ENCODE measurements at places on chromosomes 7 and 10.

DNA sequence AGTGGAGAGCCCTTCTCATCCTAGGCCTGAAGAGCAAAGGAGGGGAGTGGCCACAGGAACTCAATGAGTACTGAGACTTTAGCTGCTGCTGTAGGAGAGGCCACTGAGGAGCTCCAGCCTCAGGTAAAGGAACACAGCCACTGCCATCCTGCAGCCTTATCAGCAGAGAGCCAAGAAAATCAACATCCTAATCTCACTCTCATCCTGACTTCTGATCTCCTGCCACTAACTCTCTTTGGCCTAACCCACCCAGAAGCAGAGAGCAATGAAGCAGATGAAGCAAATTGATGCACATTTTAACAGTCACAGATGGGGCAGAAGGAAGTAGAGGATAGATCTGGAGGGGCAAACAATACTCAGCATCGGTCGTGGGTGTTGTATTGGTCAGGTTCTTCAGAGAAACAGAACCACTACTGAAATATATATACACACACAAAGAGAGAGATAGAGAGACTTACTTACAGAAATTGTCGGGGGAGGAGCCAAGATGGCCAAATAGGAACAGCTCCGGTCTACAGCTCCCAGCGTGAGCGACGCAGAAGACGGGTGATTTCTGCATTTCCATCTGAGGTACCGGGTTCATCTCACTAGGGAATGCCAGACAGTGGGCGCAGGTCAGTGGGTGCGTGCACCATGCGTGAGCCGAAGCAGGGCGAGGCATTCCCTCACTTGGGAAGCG, 297.6 kb downstream of the MTERF1 start:
- DNase-seq: no peak

- DNase-seq: no peak
These were observed 129.1 kb upstream of the BTBD16 start for GRCh38 chr10:122141821-122142640.

DNA sequence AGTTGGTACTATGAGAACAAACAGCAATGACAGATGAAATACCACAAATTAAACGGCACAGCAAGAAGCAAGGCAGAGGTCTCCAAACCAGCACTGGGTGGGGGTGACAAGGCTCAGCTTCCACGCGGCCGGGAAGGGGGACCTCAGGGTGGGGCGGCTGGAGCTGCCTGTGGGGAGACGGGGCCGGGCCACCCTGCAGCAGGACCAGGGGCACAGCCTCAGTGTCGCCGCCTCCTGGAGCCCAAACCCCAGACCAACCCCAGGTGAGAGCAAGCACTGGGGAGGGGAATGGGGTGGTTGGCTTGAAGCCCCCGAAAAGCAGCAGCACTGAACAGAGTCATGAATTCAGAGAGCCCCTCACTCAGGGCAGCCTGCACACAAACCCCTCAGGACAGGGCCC, 49.3 kb upstream of the PRKAR1B start:
- no peak for DNase-seq

GRCh38 chr7:33212144-33212543, 82.8 kb downstream of the BBS9 start:
- no peak for DNase-seq

GRCh38 chr10:96230527-96230926, 40.8 kb downstream of the BLNK start:
- DNase-seq: no peak

GRCh38 chr10:117237401-117237991, 3.4 kb upstream of the SLC18A2 start:
- no peak for DNase-seq

GRCh38 chr10:127757033-127757432, 20.0 kb downstream of the FOXI2 start:
- no peak for DNase-seq

DNA sequence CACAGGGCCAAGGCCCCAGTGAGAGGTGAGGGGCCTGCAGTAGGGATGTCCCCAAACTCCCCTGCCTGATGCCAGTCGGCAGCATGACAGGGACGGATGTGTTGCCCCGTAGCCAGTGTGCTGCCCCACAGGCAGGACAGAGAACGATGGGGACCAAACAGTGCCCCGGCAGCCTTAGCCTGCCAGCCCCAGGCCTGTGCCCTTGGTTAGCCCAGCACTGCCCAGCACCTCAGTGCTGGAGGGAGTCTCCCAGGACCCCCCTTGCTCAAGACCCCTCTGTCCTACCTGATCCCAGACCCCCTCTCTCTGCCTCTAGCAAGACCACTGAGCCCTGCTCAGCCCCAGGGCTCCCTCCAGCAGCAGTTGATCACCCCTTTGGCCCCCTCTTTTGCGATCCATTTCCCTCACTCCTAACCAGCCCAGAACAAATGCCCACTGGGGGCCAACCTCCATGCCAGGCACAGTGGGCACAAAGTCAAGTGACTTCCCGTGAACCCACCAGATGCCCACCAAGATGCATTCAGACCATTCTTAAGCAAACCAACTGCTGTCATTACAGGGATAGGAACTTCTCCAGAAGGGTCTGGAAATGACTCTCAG, 34.0 kb downstream of the OAT start:
- no peak for DNase-seq

GRCh38 chr7:121485467-121486243, 89.5 kb upstream of the FAM3C start:
- DNase-seq: no peak

GRCh38 chr10:55400075-55400849, 599.2 kb upstream of the PCDH15 start:
- no peak for DNase-seq

DNA sequence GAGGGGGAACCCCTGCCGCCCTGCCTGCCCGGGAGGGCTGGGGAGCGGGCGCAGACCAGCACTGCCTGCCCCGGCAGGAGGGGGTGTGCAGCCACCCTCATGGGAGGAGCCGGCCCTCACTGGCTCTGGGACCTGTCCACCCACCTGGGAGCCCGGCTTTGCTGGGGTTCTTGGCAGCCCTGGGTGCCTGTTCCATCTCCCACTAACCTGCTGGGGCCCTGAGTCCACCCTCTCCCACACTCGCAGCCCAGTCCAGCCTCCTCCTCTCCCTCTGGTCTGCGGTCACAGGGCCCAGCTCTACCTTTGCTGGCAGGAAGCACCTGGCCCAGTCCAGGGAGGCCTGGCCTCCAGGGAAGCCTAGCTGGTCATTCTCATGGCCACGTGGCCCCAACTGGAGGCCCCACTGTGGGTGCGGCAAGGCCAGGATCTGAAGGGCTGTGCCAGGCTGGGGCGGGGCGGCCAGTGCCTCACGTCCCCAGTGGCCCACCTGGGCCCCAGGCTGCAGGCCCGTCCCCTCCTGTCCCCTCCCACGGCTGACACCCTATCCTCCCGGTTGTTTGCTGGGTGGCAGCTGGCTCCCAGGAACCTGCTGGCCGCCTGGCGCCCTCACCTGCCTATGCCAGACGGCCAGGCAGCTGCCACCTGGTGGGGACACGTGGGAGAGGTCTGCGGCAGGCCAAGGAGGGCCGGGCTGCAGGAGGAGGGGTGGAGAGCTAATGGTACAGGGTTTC, at the start of gene TMEM184A:
TSS of gene TMEM184A (minus strand) at position 393 of the 731 bp plus-strand sequence. CDS start 721 bp downstream, outside the sequence.
- no peak for DNase-seq

GRCh38 chr10:59877191-59877671, 29.1 kb downstream of the CCDC6 start:
- DNase-seq: no peak

GRCh38 chr10:60488111-60488669, 98.5 kb upstream of the ANK3 start:
- no peak for DNase-seq

GRCh38 chr7:132548489-132549078, 27.7 kb downstream of the PLXNA4 start:
- DNase-seq: no peak

DNA sequence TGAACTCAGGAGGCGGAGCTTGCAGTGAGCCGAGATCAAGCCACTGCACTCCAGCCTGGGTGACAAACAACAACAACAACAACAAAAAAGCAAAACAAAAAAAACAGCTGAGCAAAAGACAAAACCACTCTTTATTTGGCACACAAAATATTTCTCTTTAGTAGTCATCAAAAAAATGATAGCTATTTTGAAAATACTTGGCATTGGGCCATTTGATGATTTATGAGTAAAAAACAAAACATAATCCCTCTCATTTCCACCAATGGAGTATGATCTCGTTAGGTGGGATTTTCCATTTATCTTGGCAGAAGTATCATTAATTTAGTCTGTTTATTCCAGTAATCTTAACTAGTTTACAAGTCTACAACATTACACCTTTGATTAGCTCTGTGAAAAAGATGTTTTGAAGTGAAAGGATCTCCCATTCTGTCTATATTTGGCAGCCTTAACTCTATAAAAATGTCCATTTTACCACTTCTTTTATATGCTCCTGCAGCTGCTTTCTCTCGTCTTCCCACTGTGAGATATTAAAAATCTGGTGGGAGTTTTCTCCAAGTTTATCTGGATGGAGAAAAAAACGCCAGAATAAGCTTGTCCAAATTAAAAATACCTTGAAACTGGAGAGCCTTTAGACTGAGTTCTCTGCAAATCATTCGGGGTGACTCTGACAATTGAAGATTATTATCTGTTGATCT, 58.8 kb upstream of the AGMO start:
- no peak for DNase-seq
